Activated CD4-positive, alpha-beta memory T cell treated with anti-CD3 and anti-CD28 coated beads, Interleukin-2, amount 10 ng/mL, durations not matched to agents 7 days and 5 days (primary cell): ENCODE measurements at places on chromosomes 5 and 9. TPM values are rescaled to one million over a fixed set of nuclear protein-coding genes. Genes with fewer than 3 reads are reported as not detected.

The F2R gene
- total RNA-seq = 35.0 TPM

The TRIP13 gene
- total RNA-seq = 26.6 TPM

The MARVELD2 gene
- 0.18 TPM for total RNA-seq

The DMRT3 gene
- total RNA-seq = not detected

The SCGB3A2 gene
- total RNA-seq = not detected

The RAB3C gene
- total RNA-seq = not detected

The DAB2IP gene
- total RNA-seq = not detected

The FAM169A gene
- total RNA-seq = 3.5 TPM

The ZNF782 gene
- 4.2 TPM for total RNA-seq

The CDH9 gene
- not detected for total RNA-seq

The GADD45G gene
- total RNA-seq = 40.0 TPM
